ENCODE measurements at places on chromosomes 16 and 17. TPM values are rescaled to one million over a fixed set of nuclear protein-coding genes. Genes with fewer than 3 reads are reported as not detected.
A peak's percentile ranks its signal among the peaks of the same experiment; 100 is the strongest.

- DNase-seq: no peak
These were observed 1.8 kb upstream of the PLSCR3 start for GRCh38 chr17:7396147-7396546.

DNA sequence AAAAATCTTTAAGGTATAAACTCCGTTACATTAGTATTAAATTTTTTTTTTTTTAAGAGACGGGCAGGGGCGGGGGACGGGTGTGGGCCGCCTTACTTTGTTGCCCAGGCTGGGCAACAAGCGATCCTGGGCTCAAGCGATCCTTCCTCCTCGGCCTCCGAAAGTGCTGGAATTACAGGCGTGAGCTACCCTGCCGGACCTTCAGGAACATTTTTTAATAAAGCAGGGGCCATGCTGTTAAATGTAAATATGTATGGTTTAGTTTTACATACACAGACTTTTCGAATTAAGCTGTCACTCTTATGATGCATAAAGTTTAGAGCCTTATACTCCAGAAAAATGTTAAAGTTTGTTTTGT is 2.4 kb downstream of the PPM1D start:
- no peak for DNase-seq

GRCh38 chr17:36705283-36705795 is 104.0 kb downstream of the MRM1 start:
- DNase-seq: no peak

- DNase-seq: no peak
These were observed 72.9 kb downstream of the CYTH1 start for GRCh38 chr17:78709119-78709681.

DNA sequence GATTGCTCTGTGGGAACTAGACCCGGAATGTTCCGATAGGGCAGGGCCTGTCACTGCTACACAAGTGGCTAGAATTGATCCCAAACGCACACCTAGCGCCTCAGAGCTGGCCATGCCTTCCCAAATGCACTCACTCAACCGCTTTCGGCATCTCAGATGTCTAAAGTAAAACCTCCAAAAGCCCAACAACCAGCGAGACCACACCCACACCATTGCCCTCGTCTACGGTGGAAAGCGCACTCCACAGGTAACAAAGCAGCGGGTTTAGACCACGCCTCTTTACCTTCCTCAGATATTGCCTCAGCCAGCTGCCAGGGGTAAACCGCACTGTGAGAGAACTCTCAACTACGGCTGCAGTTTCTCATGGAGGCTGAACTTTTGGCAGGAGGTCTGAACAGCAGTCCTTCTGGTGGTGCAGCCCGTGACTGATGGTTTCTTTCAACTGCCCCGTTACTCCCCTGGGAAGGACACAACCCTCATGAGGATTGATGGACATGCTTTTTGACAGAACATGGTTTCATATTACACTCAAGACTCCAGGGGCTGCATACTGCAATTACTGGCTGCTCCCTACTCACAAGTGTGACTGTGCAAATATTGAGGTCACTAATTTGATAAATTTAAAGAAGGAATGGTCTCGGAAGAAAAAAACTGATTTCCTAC is 34.5 kb downstream of the USP7 start:
- no peak for DNase-seq

- DNase-seq: no peak
These were observed 66.3 kb downstream of the WIPI1 start for GRCh38 chr17:68390888-68391545.

- peak; percentile 93 for DNase-seq
These were observed 1.3 kb downstream of the HNF1B start for GRCh38 chr17:37743612-37743874.

DNA sequence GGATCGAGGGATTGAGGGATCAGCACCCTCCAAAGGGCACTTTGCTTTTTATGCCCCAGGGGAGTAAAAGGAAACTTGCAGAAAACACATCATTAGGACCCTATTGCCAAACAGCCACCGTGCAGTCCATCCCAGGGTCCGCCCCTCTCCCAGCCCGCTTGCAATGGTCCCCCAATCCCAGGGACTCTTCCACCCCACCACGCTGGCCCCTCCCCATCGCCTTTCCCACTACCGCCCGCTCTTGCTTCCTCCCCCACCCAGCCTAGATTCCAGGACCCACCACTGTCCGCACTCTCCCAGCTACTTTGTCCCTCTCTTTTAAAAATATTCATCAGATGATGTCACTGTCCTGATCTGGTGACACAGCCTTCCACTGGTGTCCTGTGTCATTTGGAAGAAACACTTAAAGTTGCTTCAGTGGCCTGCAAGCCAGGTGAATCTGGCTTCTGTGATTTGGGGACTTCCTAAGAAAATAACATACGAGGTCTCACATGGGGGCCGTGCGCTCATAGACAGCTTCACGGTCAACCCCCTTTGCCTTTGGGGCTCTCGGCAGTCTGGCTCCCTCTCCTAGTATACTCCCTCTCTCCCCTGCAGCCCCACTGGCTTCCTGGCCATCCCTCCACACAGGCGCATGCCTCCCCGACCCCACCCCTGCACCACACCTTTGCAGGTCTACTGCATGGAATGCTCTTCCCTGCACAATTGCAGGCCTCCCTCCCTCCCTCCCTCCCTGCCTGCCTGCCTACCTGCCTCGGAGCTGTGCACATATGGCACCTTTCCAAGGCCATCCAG is 127.9 kb downstream of the RBFOX3 start:
- no peak for DNase-seq

DNA sequence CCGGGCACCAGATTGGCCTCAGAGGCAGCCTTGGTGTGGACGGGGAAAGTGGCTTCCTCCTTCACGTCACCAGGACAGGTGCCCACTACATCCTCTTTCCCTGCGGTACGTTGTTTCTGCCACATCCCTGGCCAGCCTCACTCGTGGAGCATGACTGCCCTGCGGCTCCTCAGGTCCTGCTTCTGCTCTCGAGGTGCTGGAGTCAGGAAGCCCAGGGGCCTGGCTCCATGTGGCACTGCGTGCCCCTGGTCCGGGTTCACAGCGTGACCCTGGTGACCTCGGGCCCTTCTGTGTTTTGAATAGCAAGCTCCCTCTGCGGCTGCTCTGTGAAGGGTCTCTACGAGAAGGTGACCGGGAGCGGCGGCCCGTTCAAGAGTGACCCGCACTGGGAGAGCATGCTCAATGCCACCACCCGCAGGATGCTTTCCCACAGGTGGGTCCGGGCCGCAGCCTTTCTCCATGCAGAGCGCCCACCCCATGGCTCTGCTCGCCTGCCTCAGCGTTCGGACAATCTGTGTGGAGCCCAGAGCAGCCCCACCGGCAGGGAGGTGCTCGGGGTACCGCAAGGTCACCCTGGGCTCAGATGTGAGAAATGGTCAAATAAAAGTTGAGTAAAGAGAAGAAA is 13.5 kb downstream of the RGS11 start:
- no peak for DNase-seq

DNA sequence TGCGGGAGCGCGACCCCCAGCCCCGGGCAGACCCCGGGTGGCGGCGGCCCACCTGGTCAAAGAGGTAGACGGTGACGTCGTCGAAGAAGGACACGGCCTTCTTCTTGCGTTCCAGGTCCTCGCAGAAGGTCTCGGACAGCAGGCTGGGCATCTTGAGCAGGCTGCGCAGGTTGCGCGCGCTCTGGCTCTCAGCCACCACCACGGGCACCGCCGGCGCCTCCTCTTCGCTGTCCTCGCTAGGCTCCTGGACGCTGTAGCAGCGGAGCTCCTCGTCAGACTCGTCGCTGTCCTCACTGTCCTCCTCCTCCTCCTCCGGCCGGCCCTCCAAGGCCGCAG is 45.2 kb upstream of the PVALEF start:
- DNase-seq: no peak

- DNase-seq: no peak
These were observed 10.3 kb downstream of the PHB1 start for GRCh38 chr17:49404361-49404760.

DNA sequence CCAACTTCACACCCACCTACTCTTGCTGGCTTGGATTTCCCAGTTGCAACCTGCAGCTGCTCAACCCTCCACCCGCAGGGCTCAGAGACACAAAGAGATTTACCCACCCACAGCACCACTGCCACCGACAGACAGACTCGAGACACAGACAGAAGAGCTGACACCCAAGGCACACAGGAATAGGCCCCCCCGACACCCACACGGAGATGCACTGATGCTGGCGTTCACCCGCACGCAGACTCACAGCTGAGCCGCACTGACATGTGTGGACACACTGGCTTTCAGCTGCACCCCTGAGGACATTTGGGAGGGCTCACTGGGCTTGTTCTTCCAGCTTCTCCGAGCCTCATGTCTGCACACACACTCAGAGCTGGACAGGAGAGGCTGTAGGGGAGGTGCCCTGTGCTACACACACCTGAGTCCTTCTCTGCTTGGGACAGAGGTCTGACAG is 8.2 kb downstream of the STX1B start:
- no peak for DNase-seq

DNA sequence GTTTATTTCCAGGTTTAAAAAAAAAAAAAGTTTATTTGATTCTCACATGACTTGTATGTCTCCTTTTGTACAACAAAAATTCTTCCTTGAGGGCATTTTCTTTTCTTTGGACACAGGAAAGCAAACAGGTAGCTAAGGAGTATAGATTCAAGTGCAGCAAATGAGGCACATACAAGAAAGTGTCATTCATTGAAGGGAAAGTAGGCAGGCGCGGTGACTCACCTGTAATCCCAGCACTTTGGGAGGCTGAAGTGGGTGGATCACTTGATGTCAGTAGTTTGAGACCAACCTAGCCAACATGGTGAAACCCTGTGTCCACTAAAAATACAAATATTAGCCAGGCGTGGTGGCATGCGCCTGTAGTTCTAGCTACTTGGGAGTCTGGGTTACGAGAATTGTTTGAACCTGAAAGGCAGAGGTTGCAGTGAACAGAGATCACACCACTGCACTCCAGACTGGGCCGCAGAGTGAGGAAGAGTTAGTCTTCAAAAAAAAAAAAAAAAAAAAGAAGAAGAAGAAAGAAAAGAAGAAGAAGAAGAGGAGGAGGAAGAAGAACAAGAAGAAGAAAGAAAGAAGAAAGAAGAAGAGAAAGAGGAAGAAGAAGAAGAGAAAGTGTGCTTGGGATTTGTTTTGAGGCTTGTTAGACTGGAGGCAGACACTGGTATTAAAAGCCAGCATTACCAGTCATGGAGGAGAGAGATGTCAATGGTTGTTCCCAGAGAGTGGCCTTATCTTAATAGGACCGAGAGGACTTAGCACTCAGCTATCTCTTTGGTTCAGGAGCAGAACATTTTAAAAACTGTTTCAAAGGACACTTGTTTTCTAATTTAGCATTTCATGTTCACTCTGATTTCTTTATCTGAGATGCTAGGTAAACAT is 19.7 kb downstream of the GINS3 start:
- no peak for DNase-seq

- no peak for DNase-seq
These were observed 160.3 kb upstream of the RPH3AL start for GRCh38 chr17:512926-513325.

DNA sequence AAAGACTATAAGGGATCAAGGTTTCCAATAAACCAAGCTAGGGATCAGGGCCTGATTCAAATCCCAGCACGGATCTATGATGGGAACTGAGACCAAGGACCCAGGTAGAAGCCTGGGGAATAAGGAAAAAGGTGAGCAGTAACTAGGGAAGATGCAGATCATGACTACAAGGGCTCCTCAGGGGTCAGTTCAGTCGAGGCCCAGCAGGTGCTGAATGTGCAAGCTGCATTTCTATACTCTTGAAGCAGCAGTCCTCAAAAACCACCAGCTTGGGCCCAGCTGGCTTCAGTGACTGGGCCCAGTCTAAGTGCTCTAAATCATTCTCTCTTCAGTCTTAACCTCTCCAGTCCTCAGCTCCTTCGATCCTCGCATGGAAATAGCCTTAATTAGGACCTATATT is 228.8 kb upstream of the AXIN2 start:
- no peak for DNase-seq

SOX8 gene
- 3.7 TPM for polyA plus RNA-seq

DRC7 gene
- 0.22 TPM for polyA plus RNA-seq

AIPL1 gene
- not detected for polyA plus RNA-seq

PRAC2 gene
- not detected for polyA plus RNA-seq

CCL3 gene
- polyA plus RNA-seq: 11.7 TPM

CARD14 gene
- 3.2 TPM for polyA plus RNA-seq
